GM23248 (cell line): ENCODE measurements at places on chromosomes 2 and 18.
A peak's percentile ranks its signal among the peaks of the same experiment; 100 is the strongest.

DNA sequence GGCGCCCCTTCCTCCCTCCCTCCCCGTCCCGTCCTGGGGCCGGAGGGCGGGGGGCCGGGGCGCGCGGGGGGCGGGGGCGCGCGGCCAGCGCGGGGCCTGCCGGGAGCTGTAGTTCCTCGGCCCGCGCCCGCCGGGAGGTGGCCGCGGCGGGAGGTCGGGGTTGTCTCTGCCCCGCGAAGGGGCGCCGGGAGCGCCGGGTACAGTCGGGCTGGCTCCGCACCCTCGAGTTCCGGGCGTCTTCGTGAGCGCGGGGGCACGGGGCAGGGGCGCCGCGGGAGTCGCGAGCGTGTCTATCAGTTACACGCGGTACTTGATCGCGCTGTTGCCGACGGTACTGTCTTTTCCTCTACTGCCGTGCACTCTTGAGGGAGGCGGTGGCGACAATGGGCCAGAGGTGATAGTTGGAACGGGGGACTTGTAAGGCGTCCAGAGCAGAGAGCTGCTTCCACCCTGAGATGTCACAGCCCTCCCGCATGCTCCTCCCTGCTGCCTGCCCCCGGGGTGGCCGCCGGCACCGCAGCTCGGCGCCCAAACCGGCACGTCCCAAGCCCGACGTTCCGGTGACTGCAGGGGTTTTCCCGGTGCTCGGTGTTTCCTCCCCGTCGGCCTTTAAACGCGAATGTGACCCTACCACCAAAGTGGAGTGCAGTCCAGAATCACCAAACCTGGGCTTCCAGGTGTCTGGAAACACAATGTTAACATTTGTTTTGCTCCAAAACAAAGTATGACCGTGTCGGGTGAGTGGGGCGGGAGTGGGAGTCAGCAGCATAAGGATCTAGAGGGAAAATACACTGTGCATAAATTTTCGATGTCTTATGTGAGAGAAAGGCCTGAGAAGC is at the start of gene PRKD3:
Gene PRKD3 (minus strand): TSS at position 48 of the 839 bp plus-strand sequence. CDS start 8,309 bp downstream, outside the sequence.
- DNase-seq: peak; percentile 70

DNA sequence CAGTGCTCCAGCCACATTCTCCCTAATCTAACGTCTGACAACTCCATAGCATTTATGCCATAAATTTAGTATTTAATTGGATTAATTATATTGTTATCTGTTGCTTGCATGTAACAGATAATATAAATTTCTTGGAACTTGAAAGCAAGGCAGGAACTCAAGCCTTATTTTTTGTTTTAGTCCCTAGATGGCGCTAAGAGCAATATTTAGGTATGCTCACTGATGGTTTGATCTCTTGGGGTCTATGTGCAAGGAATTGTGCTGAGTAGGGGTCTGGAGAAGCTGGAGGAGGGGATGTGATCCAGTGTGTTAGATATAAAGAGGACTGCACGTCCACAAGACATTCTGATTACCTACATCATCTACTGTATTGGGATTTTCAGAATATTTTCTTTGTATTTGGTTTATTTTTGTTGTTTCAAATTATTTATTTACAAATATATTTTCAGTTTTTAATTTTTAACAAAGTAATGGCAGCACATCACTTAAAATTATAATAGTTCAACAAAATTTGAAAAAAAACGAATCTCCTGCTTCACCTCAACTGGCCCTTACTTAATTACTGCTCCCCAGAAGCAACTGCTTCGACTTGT is 32.8 kb downstream of the KATNAL2 start:
- peak; percentile 44 for DNase-seq

- no peak for DNase-seq
Observed at GRCh38 chr2:238938003-238938400, 90.1 kb downstream of the TWIST2 start.

DNA sequence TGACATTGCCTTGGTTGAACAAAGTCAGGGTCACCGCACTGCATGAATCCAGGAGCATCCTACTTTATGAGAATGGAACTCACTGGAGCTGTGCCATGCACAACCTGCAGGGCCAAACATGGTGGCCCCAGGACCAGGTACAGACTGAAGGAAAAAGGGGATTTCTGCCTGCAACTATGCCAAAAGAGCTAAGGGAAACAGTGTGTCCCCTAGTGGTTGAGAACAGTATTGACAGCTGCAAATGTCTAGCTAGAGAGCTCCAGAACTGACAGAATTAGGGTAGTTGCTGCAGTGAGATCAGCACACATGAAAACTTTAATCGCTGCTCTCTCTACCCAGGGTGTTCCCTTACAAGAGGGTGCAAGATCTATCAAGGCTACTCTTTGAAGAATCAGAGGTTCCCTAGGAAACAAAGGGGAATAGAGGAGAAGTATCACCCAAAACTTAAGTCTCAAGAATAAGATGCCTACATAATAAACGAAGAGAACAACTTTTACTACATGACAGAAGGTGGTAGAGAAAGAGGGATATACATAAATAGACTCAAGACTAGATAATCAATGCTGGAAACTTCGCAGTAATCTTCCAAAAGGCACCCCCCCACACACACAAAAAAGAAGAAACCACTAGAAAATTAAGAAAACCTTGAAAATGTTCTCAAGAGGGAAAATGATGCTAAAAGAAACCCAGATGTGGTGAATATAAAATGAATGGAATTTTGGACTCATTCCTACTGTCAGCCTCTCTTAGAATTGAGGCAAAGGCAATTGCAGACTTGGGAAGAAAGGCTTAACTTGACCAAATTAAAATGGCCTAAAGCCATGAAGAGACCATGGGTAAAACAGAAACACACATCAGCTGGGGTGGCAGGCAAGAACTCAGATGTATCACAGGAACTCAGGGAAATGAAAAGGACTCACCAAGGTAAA is 43.6 kb upstream of the IHH start:
- DNase-seq: peak; percentile 53

DNA sequence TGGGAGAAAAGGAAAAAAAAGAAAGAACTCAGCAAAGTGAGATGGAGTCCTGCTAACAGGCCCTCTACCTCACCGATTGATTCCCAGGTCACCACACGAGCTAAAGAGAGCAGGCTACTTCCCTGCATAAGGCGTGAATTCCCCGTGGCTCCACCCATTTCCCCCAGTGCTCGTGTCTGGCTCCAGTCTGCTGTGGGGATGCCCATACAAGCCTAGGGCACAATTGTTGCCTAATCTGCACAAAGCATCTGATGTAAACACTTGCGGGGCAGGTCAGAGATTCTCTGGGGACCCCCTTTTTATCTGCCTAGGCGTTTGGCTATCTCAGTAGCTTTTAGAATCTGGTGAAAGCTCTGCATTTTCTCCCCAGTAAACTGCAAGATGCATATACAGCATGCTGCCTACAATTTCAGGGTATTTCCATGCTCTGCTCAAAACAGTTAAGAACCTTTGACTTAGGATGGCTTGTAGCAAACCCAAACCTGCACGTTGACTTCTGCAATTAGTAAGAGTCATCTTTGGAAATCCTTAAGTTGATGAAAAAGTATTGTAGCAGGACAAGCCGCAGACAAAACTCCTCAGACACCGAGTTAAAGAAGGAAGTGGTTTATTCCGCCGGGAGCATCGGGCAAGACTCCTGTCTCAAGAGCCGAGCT is 34.8 kb downstream of the MYO3B start:
- DNase-seq: peak; percentile 34

GRCh38 chr2:227853765-227854271 is 17.6 kb upstream of the DAW1 start:
- peak; percentile 54 for DNase-seq

DNA sequence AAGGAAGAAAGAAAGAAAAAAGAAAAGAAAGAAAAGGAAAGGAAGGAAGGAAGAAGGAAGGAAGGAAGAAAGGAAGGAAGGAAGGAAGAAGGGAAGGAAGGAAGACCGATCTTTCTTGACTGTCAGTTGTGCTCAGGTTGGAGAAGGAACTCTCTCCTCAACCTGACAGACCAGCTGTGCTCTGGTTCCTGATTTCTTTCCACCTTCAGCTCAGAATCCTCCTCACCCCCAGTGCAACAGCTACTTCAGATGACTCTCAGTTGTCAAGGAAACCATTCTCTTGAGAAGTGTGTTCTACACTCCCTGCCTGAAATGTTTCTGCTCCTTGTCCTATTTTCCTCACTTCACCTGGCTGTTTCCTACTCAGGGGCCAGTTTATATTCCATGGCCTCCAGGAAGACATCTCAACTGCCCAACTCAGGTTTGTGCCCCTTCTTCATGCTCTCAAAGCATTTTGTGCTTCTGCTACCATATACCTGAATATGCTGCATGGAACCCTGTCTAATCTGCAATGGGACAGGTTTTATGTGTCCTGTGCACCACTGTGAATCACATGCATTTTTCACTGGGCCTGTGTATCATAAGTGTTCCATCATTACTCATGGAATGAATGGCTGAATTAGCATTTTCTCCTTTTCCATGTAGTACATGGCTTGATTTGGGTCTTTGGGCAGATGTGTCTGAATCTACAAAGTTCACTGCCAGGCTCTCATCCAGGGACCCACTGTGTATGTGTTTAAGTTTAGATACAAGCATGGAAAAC is 32.8 kb upstream of the DOCK10 start:
- peak; percentile 61 for DNase-seq

- no peak for DNase-seq
Observed at GRCh38 chr2:33344230-33344629, 132.2 kb upstream of the RASGRP3 start.

- no peak for DNase-seq
Observed at GRCh38 chr18:36729197-36729596, 99.6 kb downstream of the TPGS2 start.

DNA sequence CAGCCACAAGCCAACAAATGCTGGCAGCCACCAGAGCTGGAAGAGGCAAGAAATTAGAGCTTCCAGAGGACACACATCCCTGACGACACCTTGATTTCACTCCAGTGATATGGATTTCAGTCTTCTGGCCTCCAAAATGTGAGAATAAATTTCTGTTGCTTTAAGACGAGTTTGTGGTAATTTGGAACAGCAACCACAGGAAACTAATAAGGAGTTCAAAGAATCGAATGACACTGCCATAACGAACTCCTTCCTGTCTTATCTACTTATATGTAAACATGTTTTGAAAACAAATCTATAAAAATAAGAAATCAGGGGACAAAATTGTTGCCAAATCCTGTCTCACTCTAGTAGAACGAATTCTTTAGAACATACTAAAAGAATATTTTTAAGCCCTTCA is 75.8 kb downstream of the GRB14 start:
- no peak for DNase-seq

- no peak for DNase-seq
Observed at GRCh38 chr2:105714141-105714540, 30.6 kb upstream of the NCK2 start.

DNA sequence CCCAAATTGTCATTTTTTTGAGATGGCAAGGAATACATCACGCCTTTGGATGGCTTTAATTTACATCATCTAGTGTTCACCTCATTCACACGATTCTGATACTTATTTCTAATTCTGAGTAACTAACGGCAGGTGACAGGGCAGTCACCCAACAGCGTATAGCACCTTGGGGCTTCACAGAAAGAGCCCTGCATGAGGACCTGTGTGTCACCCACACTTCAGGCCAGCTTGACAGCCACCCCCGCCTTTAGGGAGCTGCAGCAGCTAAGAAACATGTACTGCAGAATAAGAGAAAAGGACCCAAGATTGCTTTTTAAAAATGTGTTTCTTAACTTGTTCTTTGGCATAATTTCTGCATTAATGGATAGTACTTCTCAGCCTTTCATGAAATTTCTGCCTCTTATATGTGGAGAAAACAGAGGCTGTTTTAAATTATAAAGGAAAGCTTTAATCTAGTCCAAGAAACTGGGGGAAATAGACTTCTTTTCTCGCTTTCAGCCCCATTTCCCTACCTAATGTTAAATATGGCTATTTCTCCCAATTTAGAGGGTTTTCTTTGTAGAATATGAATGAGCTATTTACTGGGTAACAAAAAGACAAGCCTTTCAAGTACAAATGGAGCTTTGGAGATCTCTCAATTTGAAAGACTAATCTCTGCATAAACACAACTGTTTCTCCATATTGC is 245.1 kb downstream of the LDLRAD4 start:
- no peak for DNase-seq

DNA sequence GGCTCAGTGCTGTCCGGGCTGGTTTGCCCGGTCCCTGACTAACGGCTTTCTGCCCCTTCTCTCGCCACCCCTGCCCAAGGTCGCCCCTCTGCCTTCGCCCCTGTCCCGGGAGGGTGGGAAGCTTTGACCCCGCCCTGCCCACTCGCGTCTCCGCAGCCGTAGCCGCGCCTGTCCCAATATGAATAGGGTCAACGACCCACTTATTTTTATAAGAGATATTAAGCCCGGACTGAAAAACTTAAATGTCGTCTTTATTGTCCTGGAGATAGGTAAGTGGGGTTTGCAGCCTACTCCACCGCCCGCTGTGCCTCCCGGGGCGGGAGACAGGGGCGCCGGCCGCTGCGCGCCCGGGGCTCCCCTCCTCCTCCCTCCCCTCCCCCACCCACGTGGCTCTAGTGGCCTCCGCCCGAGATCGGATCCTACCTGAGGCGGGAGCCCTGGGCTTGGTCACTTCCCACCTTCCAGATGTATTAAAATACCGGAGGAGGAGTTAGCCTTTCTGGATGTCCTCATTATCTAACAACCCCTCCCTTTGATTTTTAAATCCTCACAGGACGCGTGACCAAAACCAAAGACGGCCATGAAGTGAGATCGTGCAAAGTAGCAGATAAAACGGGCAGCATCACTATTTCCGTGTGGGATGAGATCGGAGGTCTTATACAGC is 633 bp downstream of the NABP1 start:
- DNase-seq: peak; percentile 56

DNA sequence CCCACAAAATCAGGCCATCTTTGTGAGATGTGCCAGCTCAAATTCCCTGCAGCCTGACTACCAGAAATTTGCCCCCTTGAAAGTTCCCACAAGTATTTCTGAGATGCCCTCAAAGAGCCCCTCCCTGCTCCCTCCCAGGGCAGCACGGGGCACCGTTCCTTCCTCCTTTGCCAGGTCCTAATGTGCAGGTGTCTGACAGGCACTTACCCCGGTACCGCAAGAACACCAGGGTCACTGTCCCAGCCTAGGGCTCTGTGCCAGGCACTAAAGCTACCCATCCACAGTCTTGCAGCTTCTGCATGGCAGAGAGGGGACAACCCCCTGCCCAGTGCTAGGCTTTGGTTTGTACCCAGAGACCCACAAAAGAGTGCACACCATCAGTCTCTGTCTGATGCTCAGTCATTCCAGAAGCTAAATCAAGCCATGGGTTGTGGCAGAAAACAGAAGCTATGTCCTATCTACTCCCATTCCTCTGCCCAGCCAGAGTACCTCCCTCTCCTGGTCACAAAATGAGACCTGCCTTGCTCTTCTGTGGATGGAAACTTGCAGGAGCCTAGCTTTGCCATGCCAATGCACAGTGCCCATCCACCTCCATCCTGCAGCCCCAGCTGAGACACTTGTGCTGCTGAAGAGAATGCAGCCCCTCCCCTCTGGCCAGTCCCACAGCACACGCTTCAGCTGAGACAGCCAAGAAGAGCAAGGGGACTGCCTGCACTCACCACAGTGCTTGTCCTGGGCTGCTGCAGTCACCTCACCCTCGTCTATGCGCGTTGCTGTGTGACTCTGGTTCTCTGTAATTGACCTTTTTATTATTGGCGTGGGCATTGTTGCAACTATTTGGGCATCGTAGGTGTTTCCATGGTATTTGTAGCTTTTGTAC is 48.7 kb downstream of the INPP5D start:
- no peak for DNase-seq
